ENCODE measurements at places on chromosomes 2 and 18.

- no peak for DNase-seq
Observed at GRCh38 chr2:115161081-115161770, 718.8 kb downstream of the DPP10 start.

DNA sequence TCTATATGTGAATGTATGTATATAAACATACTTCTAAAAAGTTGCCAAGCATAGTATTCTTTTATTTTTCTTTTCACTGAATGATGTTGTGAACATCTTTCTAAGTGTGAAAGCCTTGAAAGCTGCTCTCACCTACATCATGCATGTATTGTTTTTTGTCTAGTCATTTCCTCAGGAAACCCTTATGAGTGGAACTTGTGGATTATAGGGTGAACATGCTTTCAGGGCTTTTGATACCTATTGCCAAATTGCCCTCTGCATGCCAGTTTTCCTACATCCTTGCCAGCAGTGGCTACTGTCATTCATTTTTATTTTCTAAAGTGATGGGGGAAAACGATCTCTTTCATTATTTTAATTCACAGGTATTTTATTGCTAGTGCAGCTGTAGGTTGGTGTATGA is 78.3 kb downstream of the ADAM23 start:
- DNase-seq = no peak

DNA sequence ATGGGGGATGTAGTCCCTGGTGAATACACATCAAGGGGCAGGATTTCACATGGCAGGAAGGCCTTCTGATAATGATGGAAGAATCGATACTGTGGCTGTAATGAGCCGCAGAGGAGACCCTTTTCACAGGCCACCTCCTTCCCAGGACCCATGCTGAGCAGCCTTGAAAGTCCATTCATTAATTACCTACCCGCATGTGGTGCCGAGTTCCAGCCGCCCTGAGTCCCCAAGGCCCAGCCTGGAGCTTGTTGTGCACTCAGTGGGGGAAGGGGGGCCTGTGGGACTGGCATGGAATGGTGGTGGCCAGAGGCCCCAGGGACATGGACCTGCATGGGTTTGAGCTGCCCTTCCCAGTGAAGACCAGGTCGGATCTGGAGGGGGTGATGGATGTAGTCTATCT is 25.5 kb downstream of the ASB18 start:
- no peak for DNase-seq

DNA sequence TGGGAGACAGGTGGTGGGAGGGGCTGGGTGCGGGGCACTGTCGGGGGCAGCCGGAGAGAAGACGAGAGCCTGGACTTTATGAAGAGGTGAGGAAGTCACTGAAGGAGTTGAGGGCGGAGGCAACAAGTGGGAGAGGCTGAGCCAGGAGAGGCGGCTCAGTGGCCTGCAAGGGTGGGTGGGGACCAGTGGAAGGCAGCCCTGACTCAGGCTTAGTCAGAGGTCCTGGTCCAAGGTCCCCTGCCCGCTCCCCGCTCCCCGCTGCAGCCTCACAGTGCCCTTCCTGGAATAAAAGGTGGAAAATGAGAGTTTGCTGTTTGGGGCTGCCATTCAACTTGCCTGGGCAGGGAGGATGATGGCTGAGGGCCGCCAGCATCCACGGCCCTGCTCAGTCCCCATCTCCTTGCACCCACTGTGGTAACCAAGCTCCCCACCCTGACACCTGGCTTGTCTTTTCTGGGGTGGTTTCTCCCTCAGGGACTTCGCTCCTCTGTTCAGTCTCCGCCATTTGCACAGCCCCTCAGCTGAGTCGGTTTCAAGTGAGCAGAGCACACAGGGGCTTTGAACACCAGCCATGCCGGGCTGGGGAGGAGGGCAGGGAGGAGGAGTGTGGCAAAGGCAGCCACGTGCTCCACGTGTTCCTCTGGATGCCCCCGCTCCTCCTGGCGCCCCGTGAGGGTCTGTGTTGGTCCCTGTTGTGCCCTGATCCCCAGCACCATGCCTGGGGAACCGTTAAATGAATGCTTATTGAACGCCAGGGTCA is 13.7 kb upstream of the RALB start:
- peak; percentile 28 for DNase-seq

GRCh38 chr18:55910296-55910695 is 322.3 kb upstream of the TCF4 start:
- no peak for DNase-seq

DNA sequence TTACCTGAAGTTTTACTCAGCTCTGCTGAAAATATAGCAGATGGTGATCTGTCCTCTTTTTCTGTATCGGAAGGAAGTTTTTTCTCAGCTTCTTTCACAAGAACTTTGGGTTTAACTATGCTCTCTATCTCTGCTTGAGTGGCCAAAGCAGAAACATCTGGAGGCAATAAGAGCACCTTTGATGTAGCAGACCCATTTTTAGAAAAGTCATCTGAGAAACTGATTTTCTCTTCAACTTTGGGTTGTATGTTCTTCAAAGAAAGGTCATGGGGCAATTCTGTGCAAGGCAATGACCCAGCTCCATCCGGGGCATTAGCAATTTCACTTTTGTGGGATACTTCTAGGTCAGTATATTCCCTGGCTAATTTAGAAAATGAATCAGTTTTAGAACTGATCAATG is 25.2 kb downstream of the RTN4 start:
- DNase-seq = no peak
